A172 (cell line): ENCODE measurements at places on chromosomes 12 and 14.

GRCh38 chr12:71641390-71641789 is 22.3 kb downstream of the ZFC3H1 start:
- DNase-seq: no peak

DNA sequence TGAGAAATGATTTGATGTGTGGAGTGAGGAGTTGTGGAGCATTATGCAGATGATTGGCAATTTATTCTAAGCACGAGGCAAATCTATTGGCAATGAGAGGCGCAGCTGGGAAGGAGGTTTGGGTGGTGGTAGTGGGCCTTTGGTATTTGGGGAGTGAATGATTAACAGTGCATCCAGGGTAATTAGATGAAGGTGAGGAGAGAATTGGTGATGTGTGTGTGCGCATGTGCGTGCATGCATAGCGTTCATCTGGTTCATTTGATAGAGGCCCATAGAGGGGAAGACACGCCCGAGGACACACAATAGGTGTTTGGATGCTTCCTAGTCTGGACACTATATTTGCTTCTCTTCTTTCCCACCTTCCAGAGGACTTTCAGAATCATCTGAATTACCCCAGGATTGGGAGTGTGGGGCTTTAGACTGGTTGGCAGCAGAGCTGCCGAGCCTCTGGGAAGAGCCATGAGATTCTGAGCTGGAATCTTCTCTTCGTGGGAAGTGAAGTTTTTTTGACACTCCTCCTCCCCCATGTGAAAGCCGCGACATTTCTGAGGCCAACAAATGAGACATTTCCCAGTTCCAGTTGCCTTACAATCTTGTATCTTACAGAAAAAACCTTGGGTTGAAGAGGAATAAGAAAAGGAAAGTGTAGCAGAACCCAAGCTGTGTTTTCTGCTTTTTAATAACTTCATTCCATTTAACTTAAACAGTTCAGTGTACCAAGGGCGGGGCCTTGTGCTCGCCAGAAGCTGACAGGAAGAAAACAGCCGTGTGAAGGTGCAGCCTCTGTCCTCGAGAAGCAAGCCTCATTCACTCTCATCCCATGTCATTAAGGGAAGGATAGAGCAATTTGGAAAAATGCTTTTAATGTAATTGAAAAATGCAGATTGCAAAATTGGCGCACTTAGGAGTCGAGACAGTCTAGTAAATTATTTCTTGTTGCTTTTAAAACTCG is 65.2 kb downstream of the SLC25A47 start:
- no peak for DNase-seq

DNA sequence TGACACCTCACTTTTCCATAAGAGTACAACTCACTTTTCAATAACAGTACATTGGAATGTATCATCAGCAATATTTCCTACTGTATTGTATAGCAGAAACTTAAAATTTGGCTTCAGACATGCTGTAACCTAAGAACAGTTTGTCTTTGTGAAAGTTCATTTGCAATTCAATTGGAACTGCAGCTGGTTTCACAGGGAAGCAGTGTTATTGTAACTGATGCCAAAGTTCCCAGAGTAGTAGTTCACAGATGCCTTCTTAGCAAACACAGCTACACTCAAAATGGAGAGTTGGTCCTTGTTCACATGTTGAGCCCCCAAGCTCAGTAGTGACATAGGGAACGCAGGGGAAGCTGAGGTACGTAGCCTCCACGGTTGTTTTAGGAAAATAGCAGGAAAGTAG is 23.3 kb downstream of the PPP1R36 start:
- no peak for DNase-seq

GRCh38 chr14:103112400-103113243 is 10.6 kb upstream of the TNFAIP2 start:
- no peak for DNase-seq

- no peak for DNase-seq
Observed at GRCh38 chr12:124383028-124383427, 88.1 kb downstream of the RFLNA start.
